Stimulated activated naive B cell treated with anti-CD40 and anti-IgM and Interleukin-4, amounts not matched to agents 10 μg/mL and 1 μg/mL and 100 μg/mL, for 72 hours (primary cell): ENCODE measurements at places on chromosomes 2 and 18.

GRCh38 chr18:28485210-28485801 is 308.4 kb upstream of the CDH2 start:
- DNase-seq: no peak

DNA sequence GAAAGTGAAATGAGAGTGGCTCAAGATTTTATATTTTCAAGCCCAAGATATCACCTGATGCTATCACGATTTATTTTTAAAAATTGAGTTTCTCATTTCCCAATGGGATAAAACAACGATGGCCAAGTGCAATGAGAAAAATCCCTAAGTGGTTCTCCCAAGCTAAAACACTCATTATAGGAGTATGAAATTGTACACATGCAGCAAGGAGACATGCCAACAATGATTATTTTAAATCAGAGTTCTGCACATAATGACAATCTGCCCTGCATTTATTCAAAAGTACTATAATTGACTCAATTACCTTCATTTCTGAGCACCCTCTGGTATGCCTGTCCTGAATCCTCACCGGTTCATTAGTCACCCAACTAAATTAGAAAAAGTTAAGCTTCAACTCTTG is 12.7 kb downstream of the CYTIP start:
- DNase-seq: no peak

DNA sequence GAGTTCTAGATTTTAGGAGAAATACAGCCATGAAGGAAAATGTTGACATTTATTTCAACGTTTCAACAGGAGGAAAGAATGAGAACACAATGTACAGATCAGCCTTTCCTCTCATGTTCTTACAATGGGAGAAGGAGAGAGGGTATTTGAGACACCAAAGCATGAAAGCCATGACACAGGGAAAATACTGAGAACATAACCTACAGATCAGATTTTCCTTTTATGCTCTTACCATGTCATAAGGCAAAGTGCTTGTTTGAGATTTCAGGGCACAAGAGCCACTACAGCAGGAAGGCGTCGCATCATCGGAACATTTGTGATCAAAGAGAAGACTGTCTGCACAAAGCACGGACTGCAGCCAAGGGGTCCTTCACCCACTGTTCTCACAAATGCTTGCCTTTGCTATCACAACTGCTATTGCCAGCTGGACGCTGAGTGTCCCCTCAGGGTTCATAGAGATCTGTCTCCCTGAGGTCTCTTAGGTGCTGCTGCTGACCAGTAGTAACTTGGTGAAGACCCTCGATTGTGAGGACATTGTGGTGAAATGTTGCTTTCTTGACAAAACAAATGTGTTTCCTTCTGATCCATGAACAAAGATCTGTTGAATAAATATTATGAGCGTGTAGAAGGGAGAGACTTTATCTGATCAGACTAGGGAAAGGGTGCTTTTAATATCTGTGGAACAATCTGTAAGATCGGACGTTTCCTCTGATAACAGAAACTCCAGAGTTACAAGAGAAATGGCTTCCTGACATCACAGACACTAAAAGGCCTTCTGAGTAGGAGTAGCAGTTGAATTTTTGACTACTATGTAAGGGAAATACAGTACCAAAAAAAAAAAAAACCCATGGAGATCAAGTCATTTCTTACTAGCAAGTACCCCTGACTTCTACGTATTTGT is 6.4 kb upstream of the IL1RL1 start:
- DNase-seq: no peak

DNA sequence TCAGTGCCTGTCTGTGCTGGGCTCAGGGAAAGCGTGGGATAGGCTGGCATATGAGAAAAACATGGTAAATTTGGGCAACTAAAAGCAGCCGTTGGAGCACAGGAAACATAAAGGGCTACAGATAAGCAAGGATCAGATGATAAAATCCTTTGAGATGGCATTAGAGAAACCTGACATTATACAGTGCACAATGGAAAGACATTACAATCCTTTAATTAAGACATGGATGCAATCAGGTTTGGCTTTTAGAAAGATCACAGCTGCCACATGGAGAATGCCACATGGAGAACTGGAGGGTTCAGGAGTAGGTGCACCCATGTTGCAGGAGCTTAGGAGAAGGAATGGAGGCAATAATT is 117.3 kb downstream of the CDC42EP3 start:
- DNase-seq: no peak

DNA sequence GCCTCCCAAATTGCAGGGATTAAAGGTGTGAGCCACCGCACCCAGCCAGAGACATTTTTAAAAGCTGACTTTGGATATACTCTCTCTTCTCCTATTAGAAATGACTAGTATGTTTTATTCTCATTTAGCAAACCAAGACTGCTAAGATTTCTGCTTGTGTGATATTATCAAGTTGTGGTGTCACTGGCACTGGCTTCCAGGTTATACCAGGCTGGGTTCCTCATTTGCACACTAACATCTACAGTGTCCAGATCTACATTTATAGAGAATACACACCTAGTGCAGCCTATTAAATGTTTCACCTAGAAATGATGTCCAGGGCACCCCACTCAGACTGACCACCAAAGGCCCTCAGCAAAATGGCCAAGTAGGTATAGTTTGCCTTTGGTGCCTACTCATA is 265.3 kb upstream of the STON1 start:
- DNase-seq: no peak

DNA sequence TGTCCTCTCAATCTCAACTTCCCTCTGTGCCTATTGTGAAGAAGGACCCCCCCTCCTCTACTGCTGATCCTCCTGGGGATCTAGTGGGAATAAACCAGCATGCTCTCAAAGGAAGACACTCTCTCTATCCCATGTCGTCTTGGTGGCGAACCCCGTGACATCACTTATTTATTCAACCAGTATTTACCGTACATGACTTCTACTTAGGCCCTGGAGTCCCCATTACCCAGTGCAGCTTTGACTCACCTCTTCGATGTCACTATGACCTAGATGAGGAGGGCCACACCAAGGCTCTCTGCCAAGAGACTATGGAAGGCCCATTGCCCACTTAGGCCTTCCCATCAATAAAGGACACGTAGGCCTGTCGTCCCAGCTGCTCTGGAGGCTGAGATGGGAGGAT is 16.7 kb downstream of the ASPRV1 start:
- no peak for DNase-seq

DNA sequence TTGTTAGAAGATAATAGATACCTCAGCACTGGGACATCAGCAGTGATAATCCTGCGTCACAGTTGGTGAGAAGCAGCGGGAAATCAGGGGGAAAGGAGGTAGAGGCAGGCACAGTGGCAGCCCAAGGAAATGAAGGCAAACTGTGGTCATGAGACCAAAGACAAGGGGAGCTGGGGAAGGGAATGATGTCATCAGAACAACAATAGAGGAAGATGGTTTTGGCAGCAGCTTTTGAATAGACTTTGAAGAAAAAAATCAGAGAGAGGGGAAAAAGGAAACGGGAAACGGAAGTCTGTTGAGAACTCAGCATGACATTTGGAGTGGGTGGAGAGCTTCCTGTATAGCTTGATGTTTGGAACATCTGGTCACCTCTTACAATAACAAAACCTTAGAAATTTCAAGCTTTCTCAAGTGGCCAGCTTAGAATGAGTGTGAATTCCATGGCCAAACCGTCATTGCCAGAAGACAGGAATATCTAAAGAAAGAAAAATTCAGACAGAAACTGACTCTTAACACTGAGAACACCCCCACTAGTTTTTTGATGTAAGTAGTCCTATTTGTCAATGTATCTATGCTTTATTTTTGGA is 18.4 kb upstream of the YES1 start:
- DNase-seq: no peak

GRCh38 chr2:68099260-68099659 is 36.5 kb upstream of the C1D start:
- DNase-seq: no peak

- DNase-seq: no peak
These were observed 655.2 kb downstream of the EPHA4 start for GRCh38 chr2:220916931-220917330.

GRCh38 chr2:11465485-11466306 is at the start of gene E2F6:
E2F6 (minus strand) TSS chr2:11466161; CDS start chr2:11465879, 282 bp downstream.
- DNase-seq: peak; percentile 84

DNA sequence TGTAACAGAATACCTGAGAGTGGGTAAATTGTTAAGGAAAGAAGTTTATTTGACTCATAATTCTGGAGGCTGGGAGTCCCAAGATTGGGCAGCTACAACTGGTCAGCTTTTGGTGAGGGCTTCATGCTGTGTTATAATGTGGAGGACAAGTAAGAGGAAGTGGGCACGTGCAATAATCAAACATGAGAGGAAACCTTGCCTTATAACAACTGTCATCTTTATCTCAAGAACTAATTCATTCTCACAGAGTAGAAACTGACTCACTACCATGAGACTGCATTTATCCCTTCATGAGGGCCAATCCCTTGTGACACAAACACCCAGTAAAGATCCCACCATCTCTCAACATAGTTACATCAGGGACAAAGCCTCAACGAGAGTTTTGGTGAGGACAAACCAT is 318.1 kb upstream of the NT5C1B start:
- DNase-seq: no peak

DNA sequence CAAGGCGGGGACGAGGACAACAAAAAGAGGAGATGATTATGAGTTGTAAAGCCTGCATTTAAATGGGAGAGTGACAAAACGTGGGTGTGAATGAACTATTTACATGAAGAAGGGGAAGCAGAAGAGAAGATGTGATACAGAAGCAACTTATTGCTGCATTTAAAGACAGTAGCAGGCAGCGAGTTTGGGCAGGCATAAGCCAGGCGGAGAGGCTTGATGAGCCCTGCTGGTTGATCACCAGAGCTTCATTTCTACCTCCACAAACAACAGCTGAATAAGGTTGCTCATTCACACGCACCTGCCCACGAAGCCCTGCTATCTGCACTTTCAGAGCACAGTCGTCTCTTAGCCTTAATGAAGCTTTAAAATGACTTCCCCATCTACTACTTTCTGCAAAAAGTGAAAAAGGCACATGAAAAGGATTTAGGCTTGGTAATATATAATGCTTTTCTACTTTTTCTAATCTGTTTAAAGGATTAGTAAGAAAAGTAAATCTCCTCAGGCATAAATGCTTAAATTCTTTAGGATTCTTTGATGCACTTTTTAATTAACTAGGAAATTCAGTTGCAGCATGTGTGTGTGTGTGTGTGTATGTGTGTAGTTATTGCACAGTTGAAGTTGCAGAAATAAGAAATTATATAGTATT is 3.1 kb downstream of the SLC38A11 start:
- no peak for DNase-seq

DNA sequence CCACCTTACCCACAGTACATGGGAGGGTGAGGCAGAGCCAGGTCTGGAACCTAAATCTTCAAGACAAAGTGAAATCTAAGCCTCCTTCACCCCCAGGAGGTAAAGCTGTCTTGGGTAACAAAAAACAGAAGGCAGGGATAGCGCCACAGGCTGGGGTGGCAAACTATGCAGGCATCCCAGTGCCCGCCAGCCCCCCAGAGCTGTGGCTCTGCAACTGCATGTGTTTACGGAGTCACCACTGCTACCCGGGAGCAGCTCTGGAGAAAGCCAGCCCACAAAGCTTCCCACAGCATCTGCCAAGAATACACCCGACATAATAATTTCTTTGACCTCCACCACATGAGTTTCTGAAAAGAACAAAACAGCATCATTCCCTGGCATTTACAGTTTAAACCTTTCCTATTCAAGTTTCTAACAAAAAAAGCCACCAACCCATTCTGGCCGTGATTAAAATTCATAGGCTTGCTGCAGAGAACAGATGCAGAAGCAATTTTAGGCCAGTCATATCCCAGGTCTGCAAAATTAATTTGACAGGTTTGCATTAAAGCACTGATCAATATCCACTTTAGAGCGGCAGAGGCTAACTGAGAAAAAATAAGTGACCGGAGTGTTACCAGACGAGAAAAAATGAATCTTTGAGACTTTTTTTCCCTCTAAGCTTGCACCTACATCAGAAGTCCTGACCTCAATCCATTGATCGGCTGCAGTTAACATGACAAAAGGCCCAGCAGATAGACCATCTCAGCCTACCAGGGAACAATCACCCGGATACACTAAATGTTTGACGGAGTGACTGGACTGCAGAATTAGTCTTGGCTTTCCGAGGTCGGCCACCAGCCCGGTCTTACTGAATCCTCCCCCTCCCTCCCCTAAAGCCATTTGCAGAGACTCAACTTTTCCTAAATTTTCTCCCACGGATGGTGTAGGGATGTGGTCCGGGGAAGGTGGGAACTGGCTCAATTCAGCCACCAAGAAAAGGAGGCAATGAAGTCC is 309.6 kb upstream of the SKOR2 start:
- DNase-seq: no peak

GRCh38 chr2:233081232-233081730 is 21.1 kb downstream of the INPP5D start:
- peak; percentile 46 for DNase-seq

GRCh38 chr2:62741954-62742722 is 36.6 kb downstream of the EHBP1 start:
- DNase-seq: no peak

- DNase-seq: no peak
These were observed 372.2 kb downstream of the DSEL start for GRCh38 chr18:67144329-67144728.

DNA sequence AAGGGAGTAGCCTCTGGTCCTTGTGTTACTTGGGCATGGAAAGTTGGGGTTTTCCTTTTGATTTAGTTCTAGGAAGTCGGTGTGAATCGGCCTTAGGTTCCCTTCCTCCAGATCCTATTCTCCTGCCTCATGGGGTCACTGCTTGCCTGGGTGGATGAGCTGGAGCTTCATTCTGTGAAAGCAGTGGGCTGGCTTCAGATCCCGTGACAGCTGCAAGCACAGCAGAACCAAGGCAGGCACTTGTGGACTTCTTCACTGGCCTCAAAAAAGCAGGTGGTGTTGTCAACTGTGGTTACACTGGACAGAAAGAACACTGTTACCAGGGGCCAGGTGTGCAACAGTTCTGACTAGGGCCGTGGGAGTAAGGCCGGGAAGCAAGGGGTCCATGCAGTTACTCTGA is 243.4 kb downstream of the LDLRAD4 start:
- no peak for DNase-seq

DNA sequence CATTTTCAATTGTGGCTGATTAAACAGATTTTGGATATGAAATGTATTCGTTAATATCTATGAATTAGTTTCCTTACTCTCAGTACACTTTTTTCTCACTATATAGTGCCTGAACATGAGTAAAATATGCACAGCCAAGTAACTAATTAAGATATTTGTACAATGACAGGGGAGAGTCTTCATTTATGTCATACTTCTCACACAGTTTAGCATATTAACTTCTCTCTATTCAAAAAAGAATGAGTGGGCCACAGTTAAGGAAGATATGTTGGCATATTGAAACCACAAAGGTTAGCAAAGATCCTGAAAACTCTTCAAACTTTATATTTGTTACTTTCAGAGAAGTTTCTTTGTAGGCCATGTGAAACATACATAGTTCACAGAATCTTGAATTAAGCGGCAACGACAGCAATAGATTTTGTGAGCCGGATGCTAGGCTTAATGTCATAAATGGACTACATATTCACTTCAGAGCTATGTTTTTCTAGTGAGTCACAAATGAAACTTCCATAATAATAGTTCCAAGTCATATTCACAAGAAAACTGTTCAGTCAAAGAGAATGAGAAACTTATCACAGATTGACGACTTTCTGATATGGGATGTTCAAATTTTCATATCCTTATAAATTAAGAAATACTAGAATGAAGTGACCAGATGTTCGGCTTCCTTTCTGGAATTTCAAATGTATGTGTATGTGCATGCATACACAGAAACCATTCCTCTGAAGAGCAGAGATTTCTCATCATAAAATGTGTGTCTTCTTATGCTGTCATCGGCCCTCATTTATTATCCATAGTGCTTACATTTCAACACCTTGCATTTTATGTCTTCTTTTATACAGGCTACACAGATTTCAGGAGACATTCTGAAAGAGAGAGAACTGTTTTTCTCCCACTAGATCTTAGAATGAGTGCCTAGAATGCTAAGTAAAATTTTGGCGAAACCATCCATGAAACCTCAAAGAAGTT is 584.0 kb downstream of the SATB2 start:
- no peak for DNase-seq
